ENCODE measurements at places on chromosomes 5 and 9.

- no peak for DNase-seq
Measured at GRCh38 chr5:82149434-82149833, 128.7 kb downstream of the RPS23 start.

GRCh38 chr5:174235221-174236011 lies 189.9 kb downstream of the NSG2 start:
- no peak for DNase-seq

DNA sequence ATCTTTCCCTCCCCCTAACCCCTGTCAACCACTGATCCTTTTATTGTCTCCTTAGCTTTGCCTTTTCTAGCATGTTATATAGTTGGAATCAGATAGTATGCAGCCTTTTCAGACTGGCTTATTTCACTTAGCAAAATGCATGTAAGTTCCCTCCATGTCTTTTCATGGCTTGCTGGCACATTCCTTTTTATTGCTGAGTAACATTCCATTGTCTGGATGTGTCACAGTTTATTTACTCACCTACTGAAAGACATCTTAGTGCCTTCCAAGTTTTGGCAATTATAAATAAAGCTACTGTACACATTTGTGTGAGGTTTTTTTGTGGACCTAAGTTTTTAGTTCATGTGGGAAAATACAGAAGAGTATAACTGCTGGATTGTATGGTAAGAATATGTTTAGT lies 230.1 kb downstream of the PBX3 start:
- DNase-seq, result no peak

DNA sequence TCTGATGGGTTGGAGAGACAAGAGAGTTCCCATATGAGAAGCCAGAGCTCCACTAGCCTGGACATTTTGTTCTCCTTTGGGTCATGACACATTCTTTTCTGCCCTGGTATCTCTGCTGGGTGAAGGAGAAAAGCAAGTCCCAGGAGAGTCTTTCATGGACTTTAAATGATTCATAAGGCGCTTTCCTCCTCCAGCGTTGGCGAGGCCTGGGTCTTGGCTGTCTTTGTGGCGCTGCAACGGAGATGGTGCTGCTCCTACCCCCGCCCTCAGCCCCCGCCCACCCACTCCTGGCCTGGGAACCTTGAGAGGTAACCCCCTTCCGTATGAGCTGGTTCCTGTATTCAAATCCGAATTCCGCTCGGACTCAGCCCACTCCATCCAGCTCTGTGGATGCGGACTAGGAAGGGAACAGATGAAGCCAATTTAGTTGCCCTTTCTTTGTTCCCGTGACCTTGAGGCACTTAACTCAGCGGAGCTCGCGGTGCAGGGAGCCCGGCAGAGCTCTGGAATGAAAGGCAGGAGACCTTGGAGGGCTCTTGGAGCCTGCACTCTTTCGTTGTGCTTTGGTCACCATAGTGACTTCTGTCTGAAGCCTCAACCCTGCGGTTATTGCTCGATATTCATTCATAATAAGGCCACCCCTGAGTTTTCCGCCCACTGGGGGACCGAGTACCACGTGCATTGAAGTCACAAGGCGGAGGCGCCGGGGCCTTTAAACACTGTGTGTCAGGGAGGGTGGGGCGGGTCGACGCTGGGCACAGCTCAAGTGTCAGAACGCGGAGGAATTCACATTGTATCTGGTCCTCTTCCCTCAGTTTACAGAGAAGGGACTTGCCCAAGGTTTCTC lies 14.0 kb upstream of the PWWP2A start:
- DNase-seq, result no peak

DNA sequence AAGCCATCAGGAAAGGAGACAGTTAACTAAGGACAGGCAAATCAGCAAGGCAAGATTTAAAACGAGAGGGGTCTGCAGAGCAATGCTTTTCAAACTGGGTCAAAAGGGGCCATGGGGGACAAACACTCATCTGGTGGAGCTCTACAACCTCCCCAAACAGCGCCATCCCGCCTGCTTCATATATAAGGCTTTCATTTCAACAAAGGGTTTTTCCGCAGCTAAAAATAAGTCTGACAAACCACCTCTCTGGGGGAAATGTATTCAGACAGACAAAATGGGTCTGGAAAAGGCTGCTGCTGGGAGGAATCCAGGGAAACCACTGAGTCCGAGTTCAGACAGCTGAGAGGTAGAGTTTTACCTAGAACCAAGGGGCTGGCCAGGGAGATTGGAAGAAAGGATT lies 8.3 kb upstream of the SEPTIN8 start:
- DNase-seq, result no peak

DNA sequence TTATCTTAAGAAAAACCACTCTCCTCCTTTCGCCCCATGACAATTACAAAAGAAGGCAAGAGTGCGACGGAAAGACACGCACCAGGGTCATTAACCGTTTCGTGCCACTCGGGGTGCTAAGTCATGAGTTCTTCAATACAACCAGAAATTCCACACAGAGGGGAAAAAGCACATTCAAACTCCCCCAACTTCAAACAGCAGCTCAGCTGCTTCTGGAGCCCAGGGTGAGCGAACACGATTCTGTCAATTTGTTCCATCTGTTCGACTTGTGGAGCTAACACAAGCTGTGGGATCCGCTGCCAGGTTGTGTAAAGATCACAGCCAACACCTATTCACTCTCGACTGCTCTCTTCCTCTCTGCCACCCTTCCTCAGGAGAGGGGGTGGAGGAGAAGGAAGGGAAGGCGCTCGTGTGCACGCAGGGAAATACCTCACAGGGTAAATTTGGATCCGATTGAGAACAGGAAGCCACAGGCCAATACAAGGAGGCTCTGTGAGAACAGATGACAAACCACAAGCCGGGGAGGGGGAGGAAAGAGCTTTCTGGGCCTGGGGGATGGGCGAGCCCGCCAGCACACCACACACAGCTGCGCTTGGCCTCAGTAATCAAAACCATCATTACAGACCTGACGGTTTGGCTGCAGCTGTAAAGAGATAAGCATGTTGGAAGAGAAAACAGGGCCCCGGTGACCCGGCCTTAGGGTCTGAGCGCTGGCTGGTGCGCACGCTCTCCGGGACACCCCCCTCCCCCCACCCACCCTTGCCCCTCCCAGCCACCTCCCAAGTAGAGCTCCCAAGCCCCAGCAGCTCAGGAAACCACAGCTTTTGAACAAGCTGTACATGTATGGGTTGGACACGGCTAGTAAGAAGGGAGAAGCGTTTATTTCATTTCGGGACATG lies 54.3 kb downstream of the PTCH1 start:
- DNase-seq, result peak; percentile 48

- no peak for DNase-seq
Measured at GRCh38 chr5:109844695-109845094, 155.0 kb downstream of the MAN2A1 start.

- no peak for DNase-seq
Measured at GRCh38 chr9:84852617-84853301, 183.2 kb downstream of the NTRK2 start.

- DNase-seq, result no peak
Measured at GRCh38 chr5:148384380-148384737, 601 bp downstream of the FBXO38 start.

DNA sequence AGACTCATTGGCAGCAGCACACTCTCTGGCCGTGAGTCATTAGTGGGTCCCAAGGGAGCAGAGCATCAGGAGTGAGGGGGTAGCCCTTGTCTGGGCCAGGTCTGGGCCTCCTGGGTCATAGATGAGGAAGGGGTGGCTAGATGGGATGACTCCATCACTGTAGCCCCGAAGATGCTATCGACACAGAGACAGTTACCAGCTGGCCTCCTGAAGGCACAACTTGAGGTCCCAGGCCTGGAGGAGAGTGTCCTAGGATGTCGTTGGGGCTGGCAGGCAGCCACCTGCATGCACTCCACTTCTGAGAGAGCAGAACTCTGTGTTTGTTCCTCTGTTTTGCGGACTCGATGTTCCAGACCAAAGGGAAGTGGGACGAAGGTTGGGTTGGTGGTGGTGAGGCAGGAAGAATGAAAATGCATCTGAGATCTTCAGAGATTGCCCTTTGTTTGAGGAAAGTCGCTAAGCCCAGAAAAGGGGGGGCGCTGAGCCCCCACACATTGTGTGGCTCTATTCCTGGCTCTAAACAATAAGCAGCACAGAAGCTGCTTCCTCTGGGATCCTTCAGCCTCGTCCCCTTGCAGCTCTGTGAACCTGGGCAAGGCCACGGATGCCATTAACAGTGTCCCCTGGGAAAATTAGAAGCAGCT lies 4.7 kb downstream of the BTNL9 start:
- no peak for DNase-seq

GRCh38 chr9:114641967-114642366 lies 15.6 kb downstream of the TEX53 start:
- DNase-seq, result no peak

DNA sequence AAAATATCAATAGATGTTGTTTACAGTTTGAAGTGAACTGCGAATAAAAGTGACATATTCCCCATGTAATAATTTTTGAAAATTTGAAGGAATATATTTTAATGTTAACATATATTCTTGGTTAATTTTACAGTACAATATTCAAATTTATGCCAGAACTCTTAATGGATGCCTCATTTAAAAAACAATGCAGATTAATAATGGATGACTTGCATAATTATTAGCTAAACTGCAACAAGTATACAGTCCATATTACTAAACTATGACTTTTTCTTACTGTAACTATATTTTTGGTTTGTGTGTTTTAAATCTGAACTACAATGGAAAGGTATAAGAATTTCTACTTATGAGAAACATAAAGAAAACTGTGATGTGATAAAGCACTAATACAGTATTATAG lies 1390.1 kb downstream of the PTPRD start:
- DNase-seq, result no peak

DNA sequence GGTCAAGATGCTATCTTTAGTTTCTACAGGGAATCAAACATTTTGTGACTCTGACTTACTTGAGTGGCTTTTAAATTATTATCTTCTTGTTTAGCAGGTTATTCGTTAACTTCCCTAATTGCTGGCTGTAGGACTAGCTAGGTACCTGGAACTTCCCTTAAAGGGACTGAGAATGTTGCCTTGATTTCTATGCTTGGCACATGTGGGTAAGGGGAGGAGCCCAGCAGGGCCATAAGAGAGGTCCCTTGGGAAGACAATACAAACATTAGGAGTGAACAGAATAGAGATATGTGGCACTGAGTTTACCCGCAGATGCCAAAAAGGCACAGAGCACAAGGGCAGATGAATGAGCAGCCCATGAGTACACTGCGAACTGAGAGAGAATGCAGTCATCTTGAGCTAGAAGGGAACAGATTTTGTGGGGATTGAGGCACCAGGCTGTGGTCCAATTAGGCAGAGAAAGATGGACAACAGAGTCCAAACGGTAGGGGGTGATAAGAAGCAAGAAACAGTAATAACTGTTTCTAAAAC lies 9.8 kb downstream of the CKMT2 start:
- DNase-seq, result no peak

DNA sequence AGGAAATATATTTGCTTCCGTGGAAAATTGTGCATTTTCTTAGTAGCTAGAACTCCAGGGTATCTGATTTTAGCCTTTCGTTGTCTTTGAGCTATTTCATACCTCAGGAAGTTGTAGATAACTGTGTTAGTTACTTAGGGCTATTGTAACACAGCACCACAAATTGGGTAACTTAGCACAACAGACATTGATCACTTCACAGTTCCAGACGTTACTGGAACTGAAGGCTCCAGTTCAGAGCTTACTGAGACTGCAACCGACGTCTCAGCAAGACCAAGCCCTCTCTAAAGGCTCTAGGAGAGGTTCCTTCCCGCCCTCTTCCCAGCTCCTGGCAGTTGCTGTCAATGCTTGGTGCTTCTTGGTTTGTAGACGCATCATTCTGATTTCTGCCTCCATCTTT lies 17.7 kb upstream of the ANKRD33B start:
- DNase-seq, result no peak

DNA sequence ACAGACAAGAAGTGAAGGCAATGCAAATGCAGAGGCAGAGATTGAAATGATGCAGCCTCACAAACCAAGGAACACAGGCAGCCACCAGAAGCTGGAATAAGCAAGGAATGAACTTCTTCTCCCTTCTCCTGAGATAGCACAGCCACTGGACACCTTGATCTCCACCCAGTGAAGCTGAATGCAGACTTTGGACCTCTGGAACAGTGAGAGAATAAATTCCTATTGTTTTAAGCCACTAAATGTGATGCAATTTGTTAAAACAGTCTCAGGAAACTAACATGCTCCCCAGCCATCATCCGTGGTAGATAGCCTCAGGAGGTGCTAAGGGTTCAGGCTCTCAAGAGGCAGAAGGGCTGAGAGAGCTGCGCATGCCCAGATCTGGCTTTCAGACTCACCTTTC lies 512.2 kb upstream of the ZNF608 start:
- DNase-seq, result no peak

GRCh38 chr5:23776684-23777083 lies 269.3 kb downstream of the PRDM9 start:
- DNase-seq, result no peak

DNA sequence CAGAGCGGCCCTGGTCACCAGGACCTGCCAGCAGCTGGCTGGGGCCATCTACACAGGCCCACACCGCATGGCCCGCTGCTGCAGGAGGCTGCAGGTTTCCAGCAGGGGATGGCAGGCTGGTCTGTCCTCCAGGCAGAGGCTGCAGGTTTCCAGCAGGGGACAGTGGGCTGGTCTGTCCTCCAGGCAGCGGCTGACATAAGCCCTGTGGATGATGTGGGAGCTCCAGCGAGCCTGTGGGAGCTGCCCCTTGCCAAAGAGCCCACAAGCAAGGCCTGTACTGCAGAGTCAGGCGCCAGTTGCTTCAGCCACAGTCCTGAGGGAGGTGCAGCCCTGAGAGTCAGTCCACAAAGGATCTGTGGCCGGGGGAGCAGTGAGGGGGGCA lies 18.5 kb downstream of the TPPP start:
- DNase-seq, result no peak

- DNase-seq, result no peak
Measured at GRCh38 chr9:136448655-136449054, 9.0 kb upstream of the INPP5E start.

- no peak for DNase-seq
Measured at GRCh38 chr9:108205276-108205675, 650.5 kb downstream of the ACTL7B start.

DNA sequence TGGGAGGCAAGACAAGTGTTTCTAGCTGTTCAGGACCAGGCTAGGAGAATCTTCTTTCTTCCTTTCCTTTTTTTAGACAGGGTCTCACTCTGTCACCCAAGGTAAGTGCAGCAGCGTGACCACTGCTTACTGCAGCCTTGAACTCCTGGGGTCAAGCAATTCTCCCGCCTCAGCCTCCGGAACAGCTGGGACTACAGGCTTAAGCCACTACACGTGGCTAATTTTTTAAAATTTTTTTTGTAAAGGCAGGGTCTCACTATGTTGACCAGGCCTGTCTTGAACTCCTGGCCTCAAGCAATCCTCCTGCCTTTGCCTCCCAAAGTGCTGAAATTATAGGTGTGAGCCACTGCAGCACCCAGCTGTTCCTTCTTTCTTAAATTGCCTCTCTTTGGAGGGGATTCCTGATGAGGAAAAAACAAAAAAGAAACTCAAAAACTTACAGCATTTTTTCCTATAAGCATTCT lies 53.1 kb downstream of the LHFPL2 start:
- DNase-seq, result no peak

Data from stimulated activated CD8-positive, alpha-beta memory T cell treated with anti-CD3 and anti-CD28 coated beads, Interleukin-7, amount 100 ng/mL, for 24 hours (primary cell).